Stimulated activated CD4-positive, alpha-beta T cell treated with anti-CD3 and anti-CD28 coated beads, Interleukin-1b, Interleukin-23, amount 100 ng/mL, for 1 hour (primary cell): ENCODE measurements at places on chromosomes 5 and 9.

GRCh38 chr5:135129307-135129706, 95.3 kb upstream of the PITX1 start:
- DNase-seq, result no peak

GRCh38 chr5:160199410-160199911, 29.8 kb upstream of the FABP6 start:
- peak; percentile 21 for DNase-seq

DNA sequence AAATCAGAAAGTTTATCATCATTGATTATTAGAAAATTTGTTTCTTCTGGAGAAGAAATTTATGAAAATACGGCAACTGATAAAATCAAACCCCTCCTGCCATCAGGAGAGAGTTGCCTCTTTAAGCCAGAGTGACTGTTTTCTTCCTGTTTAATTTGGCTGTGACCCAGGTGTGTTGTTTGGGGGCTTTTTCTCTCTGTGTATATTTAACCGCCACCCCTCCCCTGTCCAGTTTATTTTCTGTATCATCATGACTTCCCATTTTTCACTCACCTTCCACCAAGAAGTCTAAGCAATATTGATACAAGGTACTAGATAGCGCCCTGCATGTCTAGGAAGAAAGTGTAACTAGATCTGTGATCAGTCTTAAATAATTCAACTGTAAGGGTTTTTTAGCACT, 50.1 kb downstream of the FAM78A start:
- DNase-seq, result no peak

DNA sequence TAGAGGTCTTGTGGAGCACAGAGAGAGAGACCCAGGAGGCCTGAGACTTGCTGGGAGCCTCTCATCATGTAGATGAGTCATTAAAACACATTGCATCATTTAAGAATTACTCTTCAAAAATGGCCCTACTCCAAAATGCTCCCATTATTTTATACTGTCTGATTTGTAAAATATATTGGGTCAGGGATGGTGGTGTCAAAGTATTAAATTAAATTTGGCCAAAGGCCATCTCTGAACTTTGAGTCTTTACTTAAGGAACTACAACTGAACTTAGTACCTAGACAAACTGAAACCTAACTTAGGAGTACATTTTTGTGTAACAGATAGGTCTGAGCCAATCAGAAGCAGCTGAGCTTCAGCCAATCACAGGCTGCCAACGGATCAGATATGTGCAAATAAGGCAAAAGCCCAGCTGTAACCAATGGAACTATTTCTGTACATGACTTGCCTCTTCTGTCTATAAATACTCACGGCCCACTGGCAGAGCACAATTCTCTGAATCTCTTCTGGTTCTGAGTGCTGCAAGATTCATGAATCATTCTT, 657.2 kb downstream of the TLE1 start:
- DNase-seq, result no peak

DNA sequence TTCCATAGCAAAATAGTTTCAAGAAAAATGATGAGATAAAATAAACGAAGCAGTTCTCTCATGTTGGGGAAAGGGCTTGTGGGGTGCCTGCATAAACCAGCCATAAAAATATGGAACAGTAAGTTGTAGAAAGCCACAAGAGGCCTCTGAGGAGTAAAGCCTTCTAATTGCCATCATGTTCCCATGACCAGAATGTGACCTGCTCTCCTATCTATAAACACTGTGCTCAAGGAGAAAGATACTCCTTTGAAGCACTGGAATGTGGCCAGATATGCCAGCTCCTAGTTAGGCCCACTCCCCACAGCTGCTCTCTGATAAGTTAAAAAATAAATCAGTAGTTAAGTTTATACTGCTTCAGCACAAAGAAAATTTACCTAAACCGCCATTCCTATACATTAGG, 65.8 kb downstream of the SETX start:
- DNase-seq, result no peak

- no peak for DNase-seq
These were observed 5.8 kb upstream of the IFNA1 start for GRCh38 chr9:21434202-21435014.

GRCh38 chr5:72584466-72584865, 77.3 kb upstream of the ZNF366 start:
- DNase-seq, result no peak

DNA sequence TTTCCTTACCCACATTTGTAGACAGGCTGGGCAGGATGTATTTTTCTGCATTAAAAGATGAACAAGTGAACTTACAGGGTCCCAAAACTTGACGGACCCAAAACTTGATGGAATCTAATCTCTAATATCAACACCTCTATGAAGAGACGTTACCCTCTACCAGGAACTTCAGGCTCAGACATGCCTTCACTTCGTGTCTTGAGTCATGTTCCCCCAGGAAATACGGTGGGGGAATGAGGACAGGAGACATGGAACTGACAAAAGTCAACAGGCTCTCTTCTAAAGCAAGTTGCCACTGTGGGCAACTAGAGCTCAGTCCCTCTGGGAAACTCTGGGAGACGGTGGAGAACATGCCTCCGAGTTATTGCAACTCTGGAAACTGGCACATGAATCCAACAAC, 196.1 kb downstream of the PAPPA start:
- no peak for DNase-seq

GRCh38 chr9:38732885-38733284, 13.0 kb upstream of the FAM240B start:
- DNase-seq, result no peak

DNA sequence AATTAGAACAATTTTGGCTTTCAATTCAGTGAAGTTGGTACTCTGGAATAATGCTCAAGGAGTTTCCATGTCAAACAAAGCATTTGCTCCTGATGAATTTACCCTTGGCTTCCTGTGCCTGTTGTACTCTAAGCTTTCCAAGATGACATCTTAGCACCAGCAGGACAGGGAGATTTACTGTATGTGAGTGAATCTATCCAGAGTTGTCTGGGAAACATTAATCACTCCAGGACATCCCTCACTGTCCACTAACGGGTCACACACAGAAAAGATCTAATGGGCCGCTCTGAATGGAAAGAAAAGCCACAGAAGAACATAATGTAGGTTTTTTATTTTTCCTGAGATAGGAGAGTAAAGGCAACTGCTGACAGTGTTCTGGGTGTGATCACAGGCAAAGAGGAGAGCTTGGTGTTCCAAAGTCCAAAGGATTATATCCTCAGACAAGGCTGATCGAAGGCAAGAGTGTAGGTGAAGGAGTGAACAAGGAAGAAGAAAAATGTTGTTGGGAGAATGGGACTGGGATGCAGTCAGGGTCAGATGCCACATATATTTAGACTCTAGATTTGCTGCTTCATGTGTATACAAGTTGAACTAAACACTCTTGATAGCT, 167.7 kb upstream of the RPS23 start:
- DNase-seq, result no peak

DNA sequence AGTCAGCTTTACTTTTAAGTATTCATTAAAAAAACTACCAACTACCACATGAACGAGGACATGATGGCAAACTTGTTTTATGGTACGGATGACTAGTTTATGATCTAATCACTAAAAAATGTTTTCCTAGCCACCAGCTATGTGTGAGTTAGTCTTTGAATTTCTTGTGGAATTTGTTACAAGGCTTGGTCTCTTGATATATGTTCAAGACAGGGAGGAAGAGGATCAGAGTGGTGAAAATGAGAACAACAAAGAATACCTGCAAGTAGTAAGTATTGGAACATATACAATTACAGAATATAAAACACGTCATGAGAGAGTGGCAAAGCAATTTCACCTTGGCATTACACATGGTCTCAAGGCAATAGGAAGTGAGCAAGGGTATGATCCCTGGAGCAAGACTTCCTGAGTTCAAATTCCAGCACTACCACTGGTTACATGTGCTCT, 548.6 kb upstream of the TLE4 start:
- no peak for DNase-seq

DNA sequence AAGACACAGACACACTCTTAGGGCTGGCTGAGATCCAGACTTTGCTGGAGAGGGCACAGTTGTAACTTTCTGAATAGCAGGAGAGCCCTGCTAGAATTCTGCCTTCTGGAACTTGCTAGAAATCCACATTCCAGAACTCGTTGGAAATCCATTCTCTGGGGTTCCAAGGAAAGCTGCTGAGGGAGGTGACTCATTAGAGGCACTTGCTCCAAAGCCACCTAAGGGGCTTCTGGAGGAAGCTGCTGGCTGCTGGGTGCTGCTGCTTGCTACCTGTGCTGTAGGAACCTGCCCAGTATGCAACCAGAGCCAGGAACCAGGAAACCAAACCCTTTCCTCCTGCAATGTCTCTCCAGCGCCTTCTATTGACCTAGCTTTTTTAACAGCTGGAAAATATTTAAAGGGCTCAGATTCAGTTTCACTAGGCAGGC, 4.1 kb upstream of the TLE4 start:
- no peak for DNase-seq

DNA sequence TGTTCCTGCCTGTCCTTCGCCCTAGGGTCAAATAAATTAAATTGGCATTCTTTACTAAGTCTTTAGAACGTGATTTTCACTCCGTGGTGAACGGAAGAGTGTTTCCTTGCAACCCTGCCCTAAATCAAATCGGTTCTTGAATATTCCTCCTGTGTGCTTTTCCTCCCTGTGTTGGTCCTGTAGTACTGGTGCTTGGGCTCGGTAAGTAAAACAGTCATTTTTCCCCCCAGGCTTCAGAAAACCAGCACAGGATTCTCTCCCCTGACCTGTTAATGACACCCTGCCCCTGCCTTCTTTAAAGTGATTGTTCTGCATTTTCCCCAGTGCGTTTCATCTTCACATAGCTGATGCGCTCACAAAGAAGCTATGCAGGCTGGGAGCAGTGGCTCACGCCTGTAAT, 96.0 kb downstream of the AK8 start:
- no peak for DNase-seq
